ENCODE measurements at places on chromosomes 7 and 10.
A peak's percentile ranks its signal among the peaks of the same experiment; 100 is the strongest.

DNA sequence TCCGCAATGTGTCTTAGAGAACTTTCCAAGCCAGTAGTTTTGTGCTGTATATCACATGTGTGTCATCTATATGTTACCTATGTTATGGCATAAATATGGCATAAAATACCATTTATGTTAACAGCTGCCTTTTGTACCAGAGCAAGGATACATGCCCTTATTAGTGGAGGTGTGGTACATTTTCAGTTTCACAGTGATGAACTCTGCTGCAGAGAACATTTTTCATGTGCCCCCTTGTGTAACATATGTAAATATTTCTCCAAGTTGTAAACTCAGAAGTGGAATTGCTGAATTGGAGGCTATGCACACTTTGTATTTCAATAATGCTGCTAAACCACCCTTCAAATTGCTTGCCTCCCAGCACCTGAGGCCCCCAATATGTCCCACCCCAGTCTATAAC lies 31.9 kb upstream of the CRHR2 start:
- DNase-seq: no peak

GRCh38 chr7:1473864-1474512 lies 14.7 kb upstream of the MICALL2 start:
- peak; percentile 88 for DNase-seq

DNA sequence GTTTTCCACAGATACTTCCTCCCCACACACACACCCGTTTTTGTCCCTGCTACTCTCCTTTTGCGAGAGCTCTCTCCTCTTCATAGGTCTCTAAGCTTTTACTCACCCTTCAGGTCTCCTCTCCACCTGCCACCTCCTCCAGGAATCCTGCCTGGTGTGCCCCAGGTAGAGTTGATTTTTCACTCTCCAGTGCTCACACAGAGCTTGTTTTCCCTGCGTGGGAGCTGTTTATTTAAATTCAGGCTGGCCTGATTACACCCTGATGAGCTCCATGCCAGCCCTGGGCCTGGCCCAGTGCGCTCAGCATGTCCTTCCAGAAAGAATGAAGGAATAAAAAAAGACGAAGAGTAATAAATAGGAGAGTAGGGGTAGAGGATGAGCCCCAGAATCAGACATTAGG lies 7.5 kb upstream of the CLDN4 start:
- DNase-seq: no peak

DNA sequence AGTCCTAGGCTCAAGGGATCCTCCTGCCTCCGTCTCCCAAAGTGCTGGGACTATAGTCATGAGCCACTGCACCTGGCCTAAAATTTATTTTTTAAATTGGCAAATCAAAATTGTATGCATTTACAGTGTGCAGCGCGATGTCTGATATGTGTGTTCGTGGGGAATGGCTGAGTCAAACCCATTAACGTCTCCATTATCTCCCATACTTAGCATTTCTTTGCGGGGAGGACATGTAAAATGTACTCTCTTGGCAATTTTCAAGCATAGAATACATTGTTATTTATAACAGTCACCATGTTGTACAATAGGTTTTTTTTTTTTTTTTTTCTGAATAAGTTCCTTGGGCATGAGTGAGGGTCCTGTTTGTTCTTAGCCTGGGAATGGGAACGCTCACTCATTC lies 3.8 kb downstream of the TMEM184A start:
- DNase-seq: no peak

DNA sequence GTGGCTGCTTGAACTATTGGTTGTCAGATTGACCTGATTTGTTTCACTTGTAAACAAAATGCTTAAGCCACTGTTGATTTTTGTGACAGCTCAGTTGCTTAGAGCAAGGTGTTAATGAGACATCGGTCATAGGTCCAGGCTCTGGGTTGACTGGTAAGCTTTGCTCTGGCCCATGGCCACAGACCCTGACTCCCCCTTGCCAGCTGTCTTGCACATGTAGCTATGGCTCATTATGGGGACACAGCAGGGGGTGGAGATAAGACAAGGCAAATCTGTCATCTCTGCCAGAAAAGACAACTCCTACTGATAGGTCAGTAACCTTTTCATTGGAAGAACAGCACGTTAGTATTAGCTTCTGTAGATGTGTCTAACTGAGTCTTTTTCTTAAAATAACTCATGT lies 95.3 kb downstream of the KAT6B start:
- DNase-seq: no peak

- no peak for DNase-seq
These were observed 116.3 kb downstream of the RNLS start for GRCh38 chr10:88466786-88467185.

- no peak for DNase-seq
These were observed 38.4 kb upstream of the PDE1C start for GRCh38 chr7:32108651-32109050.

- no peak for DNase-seq
These were observed 31.2 kb downstream of the PRTFDC1 start for GRCh38 chr10:24920907-24921881.

- no peak for DNase-seq
These were observed 42.4 kb downstream of the CRCP start for GRCh38 chr7:66157060-66157459.

DNA sequence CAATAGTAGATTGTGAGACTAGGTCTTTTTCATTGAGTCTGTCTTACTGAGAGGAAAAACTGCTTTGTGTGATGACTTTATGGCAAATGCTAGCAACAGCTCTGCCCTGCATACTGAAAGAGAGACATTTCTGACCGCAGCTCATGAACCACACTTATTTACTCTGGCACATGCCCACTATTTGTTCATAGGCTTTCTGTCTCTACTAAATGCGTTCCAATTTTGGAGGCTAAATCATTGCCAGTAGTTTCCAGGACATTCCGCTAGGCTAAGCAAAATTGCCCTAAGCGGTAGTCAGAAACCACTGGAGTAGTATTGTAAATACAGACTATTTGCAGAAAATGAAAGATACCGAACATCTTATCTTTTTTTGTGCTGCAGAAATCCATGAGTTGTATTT lies 55.6 kb upstream of the DLX6 start:
- DNase-seq: no peak

DNA sequence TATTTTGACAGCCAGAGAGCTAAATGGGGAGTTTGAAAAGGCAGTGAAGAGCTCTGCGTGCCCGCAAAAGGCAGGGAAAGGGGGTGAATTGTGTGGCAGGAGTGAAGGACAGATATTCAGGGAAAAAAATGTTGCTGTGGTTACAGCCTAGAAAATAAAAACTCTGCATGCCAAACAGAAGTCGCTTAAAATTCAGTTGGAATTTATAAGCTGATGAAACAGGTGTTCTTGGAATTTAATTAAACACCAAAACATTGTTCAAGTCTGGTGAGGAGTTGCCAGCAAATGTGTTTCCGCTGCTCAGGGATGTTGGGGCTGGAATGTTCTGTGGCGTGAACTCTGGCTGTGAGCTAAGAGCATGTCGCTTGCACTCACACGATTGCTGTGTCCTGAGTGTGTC lies 169.3 kb downstream of the ADRA2A start:
- DNase-seq: no peak

Measured in T-helper 9 cell (primary cell).